ENCODE measurements at places on chromosomes 3 and 15.

- no peak for DNase-seq
Measured at GRCh38 chr3:66497288-66497984, 3.4 kb downstream of the LRIG1 start.

DNA sequence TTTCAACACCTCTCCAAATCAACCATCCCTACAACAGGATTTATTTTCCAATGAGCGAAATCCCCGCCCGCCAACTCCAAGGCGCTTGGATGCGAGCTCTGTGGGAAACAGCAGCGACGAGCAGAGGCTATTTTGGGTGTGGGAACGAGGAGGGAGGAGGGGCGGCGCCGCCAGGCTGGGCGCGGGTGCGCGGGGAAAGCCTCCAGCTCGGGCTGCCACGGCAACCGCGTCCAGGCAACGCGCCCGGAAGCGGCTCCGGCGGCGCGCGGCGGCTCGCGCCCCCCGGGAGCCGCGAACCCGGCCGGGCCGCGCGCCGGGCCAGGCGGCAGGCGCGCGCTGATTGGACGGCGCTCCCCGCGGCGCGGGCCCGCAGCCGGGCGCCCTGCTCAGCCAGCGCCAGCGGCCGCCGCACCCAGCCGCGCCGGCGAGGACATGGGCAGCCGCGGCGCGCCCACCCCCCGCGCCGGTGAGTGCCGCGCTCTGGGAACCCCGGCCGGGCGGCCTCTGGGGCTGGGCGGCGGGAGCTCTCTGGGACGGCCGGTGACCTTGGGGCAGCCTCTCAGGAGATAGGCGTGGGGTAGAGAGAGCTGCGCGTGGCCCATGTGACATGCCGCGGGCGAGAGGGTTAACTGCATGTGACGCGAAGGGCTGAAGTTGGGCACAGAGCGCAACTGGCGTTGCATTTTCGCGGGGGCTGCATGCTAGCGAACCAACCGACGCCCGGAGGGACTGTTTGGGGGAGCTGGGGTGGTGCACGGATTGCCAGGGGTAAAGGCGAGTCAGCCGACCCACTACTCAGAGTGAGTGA is at the start of gene FAM81A:
FAM81A (plus strand) TSS at position 370 of the 808 bp plus-strand sequence. CDS start 20,441 bp downstream, outside the sequence.
- peak; percentile 72 for DNase-seq

DNA sequence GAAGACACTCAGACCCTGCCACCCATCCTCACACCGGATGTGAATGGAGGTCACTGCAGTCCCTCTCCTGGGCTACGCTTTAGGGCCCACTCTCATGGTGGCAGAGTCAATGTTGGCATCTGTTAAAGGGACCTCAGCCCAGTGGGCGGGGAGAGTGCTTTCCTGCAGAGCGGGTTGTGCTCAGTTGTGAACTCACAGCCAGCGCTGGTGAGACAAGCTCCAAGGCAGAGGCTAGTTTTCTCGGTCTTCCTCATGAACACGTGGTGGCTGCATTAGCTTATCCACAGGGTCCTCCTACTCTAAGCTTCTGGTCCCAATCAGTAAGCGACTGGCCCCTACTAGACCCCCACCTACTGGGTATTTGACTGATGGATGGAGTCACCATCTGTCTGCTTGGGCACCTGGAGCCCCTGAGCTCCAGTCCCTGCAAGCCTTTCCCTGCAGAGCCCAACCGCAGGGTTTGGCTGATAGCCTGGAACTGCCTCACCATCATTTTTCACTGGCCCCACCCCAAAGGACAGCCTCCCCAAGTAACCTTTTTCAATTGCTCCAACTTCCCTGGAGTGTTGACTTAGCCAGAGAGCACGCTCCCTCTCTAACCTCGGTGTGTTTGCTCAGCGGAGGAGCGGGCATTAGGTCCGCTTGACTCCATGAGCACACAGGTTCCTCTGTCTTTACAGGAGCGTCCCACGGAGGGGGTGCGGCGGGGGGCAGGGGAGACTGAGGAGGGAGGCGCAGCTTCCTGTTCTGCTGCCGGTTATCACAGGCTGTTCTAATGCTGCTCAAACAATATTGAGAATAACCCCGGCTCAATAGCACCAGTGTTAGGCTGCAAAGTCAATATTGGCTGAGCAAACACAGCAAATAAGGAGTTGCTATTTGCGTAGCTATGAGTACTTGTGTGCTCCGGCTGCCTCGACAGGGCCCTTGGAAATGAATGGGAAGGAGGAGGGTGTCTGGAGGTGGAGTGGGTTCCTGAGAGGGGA is 141.7 kb downstream of the RPLP1 start:
- DNase-seq: peak; percentile 72

DNA sequence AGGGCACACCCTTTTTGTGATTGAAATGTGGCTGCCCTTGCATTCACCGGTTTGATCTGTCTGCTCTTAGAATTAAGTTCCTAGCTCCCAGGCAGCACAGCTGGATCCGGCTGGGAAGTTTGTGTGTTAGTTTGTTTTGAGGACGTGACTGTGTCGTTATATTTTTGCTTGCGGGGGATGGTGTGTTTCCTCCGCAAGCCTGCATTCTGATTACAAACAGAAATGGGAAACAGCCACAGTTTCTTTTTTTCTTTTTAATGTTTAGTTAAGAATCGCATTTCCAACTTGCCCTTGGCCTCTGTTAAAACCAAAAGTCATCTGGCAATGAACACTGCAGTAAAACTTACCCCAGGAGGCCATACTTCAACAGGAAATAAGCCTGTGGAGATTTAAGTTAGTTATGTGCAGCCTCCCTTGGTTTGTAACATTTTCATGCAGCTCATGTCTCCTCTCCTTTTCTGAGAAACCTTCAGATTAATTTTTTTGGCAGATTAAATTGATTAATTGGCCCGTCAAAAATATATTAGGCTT is 888 bp downstream of the TMOD3 start:
- DNase-seq: peak; percentile 62

DNA sequence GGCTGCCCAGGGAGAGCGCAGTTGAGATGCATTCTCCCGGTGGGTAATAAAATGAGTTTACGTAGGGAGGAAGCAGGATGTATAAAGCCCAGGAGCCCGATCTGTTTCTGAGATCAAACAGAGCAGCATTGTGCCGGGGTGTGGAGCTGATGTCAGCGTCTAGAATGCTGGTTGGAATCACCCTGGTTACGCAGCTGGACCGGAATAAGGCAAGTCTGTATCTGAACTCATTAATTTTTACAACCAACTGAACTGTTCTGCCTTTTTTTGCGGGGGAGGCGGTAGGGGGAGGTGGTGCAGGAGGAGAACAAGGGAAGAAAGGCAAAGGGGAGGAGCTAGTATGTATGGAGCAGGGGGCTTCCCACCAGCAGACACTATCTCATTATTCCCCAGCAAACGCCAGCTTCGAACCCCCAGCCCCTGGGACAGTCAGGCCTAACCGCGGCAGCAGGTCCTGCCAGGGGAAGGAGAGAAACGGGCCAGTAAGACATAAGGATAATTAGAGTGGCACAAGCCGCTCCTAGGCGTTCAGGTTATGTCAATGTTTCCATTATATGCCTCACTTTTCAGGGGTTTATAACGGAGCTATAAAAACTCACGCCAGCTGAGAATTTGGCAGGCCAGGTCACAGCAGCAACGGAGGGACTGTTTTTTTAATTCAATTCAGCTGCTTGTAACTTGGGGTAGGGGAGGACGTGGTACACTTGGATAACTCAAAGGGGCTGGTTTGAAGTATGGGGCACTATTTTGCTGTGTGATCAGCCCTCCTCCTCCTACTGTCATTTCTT is 175.3 kb upstream of the HES1 start:
- no peak for DNase-seq

DNA sequence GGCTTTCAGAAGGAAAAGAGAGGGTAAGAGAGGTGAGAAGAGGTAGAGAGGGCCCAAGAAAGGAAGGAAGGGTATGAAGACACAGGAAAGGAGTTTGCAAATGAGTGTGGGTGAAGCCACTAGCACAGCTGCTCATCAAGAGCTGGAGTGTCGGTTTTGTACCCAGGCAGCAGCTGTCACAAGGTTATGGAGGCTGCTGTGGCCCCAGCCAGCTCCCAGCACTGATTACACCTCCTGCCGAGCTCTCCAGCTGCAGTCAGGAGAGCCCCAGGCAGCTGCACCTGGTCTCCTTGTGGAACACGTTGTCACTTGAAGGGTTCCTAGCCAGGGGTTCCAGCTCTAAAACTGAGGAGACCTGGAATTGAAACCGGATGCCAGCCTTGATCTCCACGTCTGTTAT is 60.4 kb upstream of the CHD2 start:
- DNase-seq: no peak

DNA sequence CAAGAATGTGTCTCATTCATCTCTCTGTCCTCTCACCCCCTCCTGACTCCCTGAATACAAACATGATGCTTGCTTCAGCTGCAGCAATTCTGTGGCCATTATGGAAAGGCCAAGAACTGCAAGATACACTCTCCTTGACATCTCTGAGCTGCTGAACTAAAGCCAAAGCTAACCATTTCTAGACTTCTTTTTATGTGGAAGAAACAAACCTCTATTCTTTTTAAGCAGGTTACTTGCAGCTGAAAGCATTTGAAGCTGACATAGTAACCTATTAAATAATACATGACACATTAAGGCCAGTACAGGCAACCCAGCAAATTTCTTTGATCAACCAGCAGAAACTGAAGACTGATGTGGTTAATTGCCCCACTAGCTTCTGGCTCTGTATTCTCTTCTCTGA is 17.5 kb downstream of the FHIT start:
- no peak for DNase-seq

All from suppressor macrophage (primary cell).